ENCODE measurements at places on chromosomes 16 and 17.
A peak's percentile ranks its signal among the peaks of the same experiment; 100 is the strongest.

DNA sequence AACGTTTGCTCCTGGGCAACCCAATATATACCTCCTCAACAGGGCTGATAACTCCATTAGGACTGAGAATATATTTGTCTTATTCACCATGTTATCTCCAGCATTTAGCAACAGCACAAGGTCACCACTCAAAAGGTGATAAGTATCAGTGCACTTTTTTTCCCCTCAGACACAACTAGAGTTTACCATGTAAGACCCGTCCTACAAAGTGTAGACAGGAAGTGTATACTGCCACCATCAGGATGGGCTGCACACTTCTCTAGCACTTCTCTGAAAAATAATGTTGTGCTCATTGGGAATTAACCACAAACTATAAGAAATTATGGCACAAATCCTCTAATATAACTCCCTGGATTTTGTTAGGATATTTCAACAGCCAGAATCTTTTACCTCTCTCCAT is 5.7 kb upstream of the VAT1L start:
- no peaks in the 10 kb centered on the region for H3K36me3 ChIP-seq
- H3K4me1 ChIP-seq: peaks cover 3% of the 10 kb centered on the region

DNA sequence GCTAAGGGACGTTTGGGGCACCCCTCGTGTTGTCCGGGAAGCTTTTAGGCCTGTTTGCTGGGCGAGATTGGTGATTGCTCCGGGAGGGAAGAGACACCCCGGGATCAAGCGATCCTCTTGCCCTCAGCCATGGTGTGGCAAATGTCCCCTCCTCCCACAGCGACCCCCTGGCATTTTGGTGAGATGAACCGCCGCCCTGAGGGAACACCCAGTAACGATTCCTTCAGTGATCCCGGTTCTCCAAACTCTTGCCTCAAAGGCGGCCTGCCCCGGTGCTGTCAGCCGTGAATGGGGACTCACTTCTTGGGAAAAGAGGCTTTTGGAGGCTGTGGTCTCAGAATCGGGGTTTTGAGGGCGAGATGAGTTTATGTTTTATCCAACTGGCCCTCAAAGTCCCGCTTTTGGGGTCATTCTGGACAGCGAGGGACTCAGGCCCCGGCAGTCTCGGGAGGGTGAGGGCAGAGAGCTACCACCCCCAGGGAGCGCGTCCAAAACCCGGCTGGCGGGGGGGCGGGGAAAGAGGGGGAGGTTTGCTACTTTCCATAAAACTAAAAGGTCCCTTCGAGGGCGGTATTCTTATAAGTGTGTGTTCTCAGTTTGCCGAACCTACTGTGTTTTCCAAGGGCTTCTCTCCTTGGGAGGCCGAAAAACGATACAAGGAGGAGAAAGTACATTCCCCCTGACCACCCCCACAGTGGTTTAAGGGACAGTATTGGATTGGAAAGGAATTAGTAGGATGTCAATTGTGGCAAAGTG is 232.7 kb downstream of the MRTFB start:
- peaks cover 10% of the 10 kb centered on the region for H3K4me1 ChIP-seq
- H3K27me3 ChIP-seq: no peaks in the 10 kb centered on the region
- DNase-seq: no peak
- no peaks in the 10 kb centered on the region for H3K36me3 ChIP-seq
- H3K27ac ChIP-seq: no peak overlapping the region

- no peaks in the 10 kb centered on the region for H3K27me3 ChIP-seq
- no peak overlapping the region for H3K27ac ChIP-seq
- no peaks in the 10 kb centered on the region for H3K4me1 ChIP-seq
- no peak overlapping the region for H3K4me3 ChIP-seq
- no peak for DNase-seq
- H3K36me3 ChIP-seq: no peaks in the 10 kb centered on the region
Observed at GRCh38 chr16:35148748-35149147, 1689.3 kb downstream of the TP53TG3F start.

DNA sequence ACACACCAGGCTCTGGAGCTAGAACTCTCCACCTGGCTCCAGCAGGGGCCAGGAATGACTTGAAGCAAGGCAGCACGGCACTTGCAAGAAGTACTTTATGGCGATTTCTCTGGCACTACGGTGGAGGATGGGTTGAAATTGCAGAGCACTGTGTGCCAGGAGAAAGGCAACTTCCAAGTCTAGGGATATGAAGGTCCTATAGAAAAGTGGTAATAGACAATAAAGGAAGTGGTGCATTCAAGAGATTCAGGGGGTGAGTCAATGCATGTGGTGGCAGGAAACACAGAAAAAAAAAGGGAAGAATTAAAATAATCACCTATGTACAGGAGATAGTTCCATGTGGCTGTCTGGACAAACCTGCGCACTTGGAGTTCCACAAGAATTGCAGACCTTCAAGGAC is 240.3 kb upstream of the DYNLRB2 start:
- H3K4me1 ChIP-seq: peaks cover 13% of the 10 kb centered on the region
- H3K4me3 ChIP-seq: no peak overlapping the region
- no peaks in the 10 kb centered on the region for H3K36me3 ChIP-seq
- H3K27ac ChIP-seq: no peak overlapping the region

DNA sequence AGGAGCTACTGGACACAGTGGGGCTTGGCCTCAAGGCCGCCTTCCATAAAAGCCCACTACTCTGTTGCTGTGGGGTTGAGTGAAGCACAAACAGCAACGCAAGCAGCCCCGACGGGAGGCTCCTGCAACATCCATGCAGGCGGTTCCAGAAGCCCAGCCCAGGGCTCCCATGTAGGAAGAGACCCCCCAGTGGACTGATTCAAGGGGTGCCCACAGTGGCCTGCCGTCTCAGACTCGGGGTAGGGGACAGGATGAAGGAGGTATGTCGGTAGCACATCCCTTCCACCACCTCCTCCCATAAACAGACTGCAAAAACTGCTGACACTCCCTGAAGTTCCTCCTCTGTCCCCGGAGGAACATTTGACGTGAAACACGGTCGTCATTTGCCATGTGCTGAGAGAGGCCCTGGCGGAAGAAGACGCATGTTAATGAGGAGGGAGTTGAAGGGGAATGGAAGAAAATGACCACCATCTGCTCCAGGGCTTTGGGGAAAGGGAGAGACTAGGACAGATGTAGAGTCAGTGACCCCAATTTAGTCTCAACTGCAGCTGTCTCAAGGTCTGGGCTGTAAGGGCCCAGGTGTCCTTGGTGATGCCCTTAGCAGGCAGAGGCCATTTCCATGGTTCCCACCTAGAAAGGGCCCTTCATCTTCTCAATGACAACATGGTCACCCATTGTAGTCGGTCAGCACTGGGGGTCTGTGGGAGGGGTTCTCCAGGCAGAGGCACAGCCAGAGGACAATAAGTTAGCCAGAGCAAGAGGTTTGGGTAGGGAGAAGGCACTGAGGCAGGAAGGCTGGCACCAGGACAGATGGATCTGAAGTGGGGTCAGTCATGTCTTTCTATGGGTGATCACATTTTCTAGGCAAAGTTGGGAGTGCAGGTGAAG is 200.6 kb downstream of the CPPED1 start:
- H3K36me3 ChIP-seq: no peaks in the 10 kb centered on the region
- H3K27ac ChIP-seq: no peak overlapping the region
- DNase-seq: no peak
- H3K4me1 ChIP-seq: no peaks in the 10 kb centered on the region
- H3K27me3 ChIP-seq: no peaks in the 10 kb centered on the region

DNA sequence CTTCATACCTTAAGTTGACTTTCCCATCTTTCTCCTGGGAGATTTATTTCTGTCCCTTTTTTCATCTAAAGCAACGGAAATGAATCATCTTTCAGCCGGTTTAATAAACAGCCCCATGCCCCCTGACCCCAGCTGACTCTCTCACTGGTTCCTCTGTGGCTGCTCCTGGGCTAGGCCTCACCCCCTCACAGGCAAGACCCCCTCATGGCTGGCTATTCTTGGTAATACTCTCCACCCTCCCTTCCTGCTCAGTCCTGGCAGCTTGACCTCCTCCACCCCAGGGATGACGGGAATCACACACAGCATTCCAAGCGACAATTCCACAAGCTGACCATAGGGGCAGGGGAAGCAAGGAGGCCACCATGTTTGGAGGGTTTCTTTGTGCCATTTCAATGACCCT is 1.5 kb upstream of the ADAP2 start:
- H3K36me3 ChIP-seq: no peaks in the 10 kb centered on the region
- H3K27me3 ChIP-seq: peaks cover 10% of the 10 kb centered on the region
- peaks cover 19% of the 10 kb centered on the region for H3K4me1 ChIP-seq
- peak; percentile 57 for DNase-seq
- no peak overlapping the region for H3K4me3 ChIP-seq

DNA sequence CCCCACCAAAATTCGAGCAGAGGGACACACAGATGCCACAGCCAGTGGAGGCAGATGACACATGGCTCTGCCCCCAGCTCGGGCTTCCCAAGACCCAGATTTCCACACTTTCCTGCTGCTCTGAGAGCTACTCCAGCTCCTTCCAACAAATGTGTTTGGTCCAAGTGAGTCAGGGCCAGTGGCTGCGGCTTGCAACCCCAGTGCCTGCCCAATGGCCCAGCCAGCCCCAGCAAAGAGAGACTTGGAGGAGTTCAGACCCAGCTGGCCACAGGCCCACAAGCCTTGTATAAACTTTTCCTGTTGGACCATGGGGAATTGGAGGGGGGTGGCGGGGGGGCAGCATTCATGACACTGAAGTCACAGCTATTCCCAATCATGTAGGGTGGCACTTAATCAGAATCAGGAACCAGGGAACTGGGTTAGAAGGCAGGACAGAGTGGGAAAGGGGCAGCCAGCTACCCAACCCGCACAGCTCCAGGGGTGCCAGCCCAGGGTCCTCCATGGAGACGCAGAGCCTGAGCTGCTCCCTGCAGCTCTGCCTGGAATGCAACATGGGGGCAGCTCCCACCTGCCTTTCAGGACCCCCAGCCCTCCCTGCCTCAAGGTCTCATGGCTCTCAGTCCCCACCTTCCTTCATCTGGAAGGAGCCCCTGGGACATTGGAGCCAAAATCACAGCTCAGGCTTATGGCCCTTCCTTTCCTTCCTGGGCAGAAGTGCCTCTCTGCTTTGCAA is 17.5 kb upstream of the C16orf78 start:
- H3K4me1 ChIP-seq: no peaks in the 10 kb centered on the region
- no peak overlapping the region for H3K4me3 ChIP-seq
- DNase-seq: no peak
- no peaks in the 10 kb centered on the region for H3K36me3 ChIP-seq
- H3K27ac ChIP-seq: no peak overlapping the region

- H3K4me1 ChIP-seq: peaks cover 3% of the 10 kb centered on the region
- no peaks in the 10 kb centered on the region for H3K27me3 ChIP-seq
- H3K4me3 ChIP-seq: no peak overlapping the region
- peak; percentile 18 for DNase-seq
Observed at GRCh38 chr16:65414284-65414984, 292.6 kb upstream of the CDH11 start.

- peak; percentile 66 for DNase-seq
- no peak overlapping the region for H3K27ac ChIP-seq
- no peaks in the 10 kb centered on the region for H3K4me1 ChIP-seq
- H3K4me3 ChIP-seq: no peak overlapping the region
- H3K27me3 ChIP-seq: no peaks in the 10 kb centered on the region
- no peaks in the 10 kb centered on the region for H3K36me3 ChIP-seq
Observed at GRCh38 chr17:62194401-62194800, 129.3 kb upstream of the MED13 start.

- no peak overlapping the region for H3K4me3 ChIP-seq
- H3K4me1 ChIP-seq: no peaks in the 10 kb centered on the region
- no peak for DNase-seq
Observed at GRCh38 chr17:30992551-30992950, 21.7 kb downstream of the RNF135 start.

DNA sequence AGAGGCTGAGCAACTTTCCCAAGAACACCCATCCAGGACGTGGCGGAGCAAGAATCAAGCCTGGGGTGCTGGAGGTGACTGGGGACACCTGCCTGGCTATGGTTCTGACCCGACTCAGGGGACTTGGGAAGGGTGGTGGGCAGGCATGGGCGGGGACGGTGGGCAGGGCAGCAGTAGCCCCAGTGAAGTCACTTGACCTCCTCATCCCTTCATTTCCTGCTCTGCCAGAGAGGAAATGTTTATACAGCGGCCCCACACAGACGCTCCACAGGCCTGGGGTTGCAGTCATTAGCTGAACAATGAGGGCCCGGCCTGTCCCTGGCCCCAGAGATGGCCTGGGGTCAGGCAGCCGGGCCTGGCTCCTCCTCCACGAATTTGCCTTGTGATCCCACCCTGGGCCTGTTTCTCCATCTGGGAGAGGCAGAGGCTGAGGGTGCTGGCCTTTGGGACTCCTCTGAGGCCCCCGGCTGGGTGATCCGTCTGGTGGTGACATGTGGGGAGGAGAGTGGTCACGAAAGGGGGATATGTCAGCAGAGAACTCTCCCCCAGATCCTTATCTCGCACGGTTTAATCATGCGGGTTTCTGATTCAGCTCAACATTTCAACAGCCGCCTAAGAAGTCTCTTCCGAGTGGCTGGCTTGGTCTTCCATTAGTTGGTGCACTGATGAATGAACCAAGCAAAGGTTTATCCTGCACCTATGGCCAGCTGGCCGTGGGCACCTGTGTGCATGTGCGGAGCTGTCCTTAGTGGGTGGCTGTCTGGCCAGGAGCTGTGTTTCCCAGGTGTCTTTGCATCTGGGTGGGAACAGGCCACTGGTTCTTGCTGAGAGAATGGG is 175.9 kb downstream of the IRF8 start:
- no peak overlapping the region for H3K27ac ChIP-seq
- H3K4me3 ChIP-seq: no peak overlapping the region
- H3K36me3 ChIP-seq: no peaks in the 10 kb centered on the region
- peak; percentile 52 for DNase-seq
- peaks cover 9% of the 10 kb centered on the region for H3K4me1 ChIP-seq
- H3K27me3 ChIP-seq: peaks cover 2% of the 10 kb centered on the region

DNA sequence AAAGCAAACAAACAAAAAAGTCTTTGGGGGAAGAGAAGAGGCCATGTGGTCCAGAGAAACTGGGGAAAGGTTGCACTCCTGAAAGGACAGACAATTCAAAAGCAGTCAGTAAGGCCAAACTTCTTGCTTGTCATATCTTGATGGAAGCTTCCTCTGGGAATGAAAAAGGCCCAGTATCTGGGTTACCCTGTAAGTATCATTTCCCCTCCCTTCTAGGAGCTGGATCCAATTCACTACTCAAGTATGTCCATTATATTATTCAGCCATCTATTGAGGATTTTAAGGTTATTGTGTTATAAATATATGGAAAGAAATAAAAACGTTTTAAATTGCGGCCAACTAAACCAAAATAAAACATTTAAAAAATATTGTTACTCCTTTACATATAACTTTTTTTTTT is 26.0 kb upstream of the MON1B start:
- no peaks in the 10 kb centered on the region for H3K4me1 ChIP-seq
- no peak for DNase-seq
- no peaks in the 10 kb centered on the region for H3K36me3 ChIP-seq
- H3K27ac ChIP-seq: no peak overlapping the region
- no peaks in the 10 kb centered on the region for H3K27me3 ChIP-seq
- H3K4me3 ChIP-seq: no peak overlapping the region

DNA sequence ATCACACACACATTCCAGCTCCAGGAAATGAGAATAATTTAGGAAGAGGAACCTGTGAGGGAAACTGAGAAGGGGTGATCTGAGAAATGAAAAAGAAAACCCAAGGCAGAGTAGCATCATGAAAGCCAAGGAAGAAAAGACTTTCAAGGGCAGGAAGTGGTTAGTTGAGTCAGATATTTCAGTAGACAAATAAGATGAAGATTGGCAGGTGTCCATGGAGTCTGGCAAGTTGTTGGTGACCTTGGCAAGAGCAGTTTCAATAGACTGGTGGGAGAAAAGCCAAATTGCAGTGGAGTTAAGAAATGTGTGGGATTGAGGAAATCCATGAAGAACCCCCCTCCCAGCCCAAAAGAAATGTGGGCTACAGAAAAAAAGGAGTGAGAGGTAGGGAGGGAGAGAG is 10.7 kb downstream of the GNAO1 start:
- H3K4me3 ChIP-seq: no peak overlapping the region
- no peaks in the 10 kb centered on the region for H3K36me3 ChIP-seq
- H3K27ac ChIP-seq: no peak overlapping the region
- no peak for DNase-seq
- no peaks in the 10 kb centered on the region for H3K4me1 ChIP-seq
- H3K27me3 ChIP-seq: no peaks in the 10 kb centered on the region
